ENCODE measurements at places on chromosomes 7 and 10.

DNA sequence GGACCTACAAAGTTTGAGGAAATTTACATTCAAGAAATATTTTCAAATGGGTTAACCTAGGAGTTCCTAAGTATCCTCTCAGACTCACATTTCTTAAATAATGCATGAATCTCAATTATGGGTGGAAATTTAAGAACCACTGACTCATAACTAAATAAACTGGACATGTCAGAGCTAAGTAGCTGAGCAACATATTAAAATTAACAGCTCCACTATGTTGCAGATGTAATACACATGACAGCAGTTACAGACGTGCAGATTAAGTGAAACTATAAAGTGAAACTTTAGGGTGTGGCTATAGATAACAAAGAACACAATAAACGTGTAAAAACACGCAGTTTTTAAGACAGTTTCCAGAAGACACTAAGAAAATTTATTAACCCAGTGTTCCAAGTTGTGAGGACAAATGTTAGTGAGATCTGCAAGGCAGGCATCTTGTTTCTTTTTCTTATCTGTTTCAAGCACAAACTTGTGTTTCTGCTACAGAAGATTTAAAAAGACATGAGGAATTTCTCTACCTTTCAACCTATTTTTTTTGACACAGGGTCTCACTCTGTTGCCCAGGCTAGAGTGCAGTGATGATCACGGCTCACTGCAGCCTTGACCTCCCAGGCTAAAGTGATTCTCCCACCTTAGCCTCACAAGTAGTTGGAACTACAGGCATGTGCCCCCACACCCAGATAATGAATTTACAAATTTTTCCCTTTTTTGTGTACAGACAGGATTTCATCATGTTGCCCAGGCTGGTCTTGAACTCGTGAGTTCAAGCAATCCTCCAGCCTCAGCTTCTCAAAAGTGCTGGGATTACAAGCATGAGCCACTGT is 25.3 kb downstream of the DNMBP start:
- DNase-seq: no peak

- no peak for DNase-seq
Measured at GRCh38 chr7:155913291-155913690, 101.0 kb upstream of the SHH start.

DNA sequence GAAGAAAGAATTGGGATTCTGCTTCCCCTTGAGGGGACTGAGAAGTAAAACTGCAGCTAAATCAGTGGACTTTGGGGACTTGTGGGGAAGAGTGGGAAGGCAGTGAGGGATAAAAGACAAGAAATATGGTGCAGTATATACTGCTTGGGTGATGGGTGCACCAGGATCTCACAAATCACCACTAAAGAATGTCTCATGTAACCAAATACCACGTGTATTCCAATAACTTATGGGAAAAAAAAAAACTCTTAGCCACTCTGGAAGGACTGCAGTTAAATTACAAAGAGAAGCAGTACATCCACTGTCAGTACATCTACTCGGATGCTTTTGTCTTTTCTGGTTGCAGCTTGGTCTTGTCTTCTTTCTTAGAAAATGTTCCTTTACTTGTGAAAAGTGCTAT is 27.4 kb upstream of the GOT1 start:
- DNase-seq: no peak

DNA sequence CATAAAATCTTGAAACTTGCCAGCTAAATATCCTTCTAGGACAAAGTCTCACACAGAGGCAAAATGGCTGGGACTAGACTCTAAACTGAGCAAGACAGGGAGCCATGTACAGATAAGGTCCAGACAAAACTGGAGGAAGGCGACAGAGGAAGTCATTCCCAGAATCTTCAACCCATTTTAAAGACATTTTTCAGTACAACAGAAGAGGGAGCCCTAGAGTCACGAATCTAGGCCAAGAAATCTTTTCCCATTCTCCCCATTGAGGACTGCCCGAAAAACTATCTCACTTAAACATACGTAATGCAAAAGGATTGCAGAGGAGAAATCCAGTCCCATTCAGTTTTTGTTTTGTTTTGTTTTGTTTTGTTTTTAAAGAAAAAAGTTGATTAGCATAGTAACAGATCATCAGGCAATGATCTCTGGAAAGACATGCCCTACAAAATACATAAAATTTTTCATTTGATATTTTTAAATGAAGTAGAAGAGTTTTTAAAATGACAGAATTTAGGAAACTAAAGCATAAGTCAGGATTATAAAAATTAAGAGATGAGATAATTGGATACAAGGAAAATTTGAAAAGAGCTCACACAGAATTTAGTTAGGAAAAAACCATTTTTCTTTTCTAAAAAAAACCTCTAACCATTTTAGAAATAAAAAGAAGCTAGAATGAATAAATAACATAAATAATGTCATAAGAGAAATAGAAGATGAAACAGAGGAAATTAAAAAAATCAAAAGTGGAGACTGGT is 16.9 kb upstream of the PRF1 start:
- peak; percentile 10 for DNase-seq

- no peak for DNase-seq
Measured at GRCh38 chr7:130996205-130996832, 262.3 kb upstream of the KLF14 start.

DNA sequence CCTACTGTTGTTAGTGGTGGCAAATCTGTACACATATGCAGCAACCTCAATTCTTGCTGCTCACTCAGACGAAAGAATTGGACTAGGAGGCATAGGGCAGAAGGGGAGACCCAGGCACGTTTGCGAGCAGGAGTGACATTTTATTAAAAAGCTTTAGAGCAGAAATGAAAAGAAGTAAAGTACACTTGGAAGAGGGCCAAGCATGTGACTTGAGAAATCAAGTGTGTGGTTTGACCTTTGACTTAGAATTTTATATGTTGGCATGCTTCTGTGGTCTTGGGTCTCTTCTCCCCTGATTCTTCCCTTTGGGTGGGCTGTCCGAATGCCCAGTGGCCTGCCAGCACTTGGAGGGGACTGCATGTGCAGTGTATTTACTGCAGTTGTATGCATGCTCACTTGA is 205.5 kb upstream of the SEMA3D start:
- no peak for DNase-seq

DNA sequence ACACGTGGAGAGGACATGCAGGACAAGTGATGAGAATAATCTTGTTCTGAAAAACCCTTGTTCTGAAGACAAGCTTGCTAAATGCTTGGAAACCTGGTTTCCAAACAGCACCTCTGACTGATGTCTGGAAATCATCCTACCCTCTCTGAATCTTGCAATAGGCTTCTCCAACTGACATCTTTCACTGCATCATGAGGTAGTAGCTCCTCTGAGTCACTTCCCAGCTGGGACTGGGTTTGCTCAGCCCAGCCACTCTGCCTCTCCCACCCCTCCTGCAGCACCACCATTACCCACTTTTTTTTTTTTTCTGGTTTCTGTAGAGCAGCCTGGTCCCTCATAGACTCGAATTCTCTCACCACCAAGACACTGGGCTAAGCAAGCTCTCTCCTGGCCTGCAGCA is 919.8 kb downstream of the GRID1 start:
- DNase-seq: no peak

GRCh38 chr7:38563741-38564140 is 67.4 kb downstream of the AMPH start:
- DNase-seq: no peak

DNA sequence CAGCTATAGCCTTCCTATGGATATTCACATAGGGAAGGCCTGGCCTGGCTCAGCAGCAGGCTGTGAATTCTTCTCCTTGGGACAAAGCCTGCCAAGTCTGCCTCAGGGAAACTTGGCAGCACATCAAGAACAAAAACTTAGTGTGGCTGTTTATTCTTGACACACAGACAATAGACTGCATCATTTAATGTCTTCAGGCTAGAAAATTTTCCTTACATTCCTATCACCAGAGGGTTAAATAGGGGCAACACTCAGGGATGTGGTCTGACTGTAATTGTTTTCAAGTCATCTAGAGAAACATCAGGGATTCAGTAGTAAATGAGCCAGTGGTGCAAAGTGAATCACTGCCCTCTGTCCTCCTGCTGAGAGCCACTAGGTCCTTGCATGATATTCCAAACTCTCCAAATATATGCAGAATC is 137.3 kb downstream of the SEMA3C start:
- DNase-seq: no peak

DNA sequence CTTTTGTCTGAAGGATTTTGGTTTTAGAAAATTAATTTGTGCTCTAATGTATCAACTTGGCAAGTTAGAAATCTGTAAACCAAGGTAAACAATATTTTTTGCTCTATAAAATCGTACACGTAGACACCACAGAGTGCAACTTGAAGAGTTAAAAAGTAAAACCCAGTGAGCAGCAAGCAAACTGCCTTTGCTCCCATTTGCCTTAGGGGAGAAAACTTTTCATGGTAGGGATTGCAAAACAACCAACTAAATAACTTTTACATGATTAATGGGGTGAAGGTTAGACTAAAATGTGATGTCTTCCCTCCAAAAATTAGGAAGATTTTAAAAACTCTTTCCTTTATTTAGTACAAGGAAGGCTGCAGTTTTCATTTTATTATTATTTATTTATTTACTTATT is 224.2 kb upstream of the LYZL1 start:
- DNase-seq: no peak

- DNase-seq: no peak
Measured at GRCh38 chr7:49630513-49630912, 142.9 kb upstream of the VWC2 start.

DNA sequence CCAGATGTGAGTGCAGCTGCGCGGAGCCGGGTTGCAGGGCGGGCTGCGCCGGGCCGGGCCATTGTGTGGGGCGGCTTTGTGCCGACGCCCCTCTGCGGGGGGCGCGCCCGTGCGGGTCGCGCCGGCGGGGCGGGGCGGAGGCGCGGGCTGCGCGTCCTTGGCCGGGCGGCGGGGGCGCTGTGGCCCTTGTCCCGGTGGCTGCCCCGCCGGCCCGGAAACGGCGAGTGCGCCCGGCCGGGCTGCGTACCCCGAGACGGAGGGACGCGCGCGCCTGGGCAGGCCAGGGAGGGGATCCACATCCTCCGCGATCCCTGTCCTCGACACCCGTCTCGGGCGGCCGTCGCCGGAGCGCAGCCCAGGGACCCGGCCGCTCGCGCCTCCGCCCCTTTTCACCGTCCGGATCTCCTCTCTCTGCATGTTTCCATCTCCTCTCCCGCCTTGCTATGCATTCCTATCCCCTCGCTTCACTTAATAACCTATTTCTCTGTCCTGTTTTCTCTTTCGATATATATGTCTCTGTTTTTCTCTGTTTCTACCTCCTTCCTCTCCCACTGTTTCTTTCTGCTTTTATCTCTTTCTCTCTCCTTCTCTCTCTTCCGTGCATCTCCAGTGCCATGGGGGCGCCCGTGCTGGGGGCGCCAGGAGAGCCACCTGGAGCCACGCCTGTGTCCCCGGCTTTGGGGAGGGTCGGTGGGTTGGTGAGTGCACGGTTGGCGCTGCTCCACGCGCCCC is 765 bp downstream of the PFKFB3 start:
- DNase-seq: no peak
